RPMI8226 (cell line): ENCODE measurements at places on chromosomes 2 and 18.

DNA sequence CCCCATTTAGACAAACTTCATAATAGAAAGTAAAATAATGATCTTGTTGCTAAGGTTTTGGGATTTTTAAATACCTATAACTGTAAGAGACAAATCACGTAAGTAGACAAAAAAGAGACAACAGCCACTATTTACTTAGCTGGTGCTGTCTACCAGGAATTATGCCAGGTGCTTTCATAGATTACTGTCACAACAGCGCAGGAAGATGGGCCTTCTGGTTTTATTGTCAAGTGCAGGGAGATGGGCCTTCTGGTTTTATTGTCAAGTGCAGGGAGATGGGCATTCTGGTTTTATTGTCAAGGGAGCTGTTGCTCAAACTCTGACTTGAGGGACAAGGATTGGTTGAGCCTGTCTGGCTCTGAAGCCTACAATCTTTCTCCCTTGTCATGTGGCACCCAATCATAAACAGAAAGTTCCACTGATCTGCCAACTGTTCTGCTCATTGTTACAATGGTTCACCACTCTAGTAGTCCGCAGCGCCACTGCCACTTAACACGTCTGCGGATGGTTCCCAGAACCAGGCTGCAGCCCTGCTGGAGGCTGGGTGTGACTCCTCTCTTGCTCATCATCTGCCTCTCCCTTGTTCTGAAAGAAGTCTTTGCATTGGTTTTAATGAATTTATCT lies 95.0 kb downstream of the RNF144A start:
- no peak for DNase-seq

DNA sequence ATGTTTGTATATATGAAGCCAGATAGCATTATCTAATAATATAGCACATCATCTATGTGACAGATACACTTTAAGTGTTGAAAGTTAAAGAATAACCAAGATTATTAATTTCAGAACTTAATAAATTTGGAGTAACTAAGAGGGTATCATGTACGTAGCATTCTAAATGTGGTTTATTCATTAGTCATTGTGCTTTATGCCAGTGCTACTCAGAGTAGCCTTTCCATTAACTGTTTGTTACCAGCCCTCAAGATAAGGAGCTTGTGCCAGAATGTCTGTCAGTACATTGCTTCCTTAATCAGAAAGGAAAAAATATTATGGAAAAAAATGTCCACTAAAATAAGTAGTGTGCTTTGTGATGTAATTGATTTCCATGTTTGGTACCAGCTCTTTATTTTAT lies 94.9 kb upstream of the TWSG1 start:
- no peak for DNase-seq

GRCh38 chr18:48797841-48798255 lies 152.9 kb downstream of the SMAD7 start:
- DNase-seq, result peak; percentile 79

DNA sequence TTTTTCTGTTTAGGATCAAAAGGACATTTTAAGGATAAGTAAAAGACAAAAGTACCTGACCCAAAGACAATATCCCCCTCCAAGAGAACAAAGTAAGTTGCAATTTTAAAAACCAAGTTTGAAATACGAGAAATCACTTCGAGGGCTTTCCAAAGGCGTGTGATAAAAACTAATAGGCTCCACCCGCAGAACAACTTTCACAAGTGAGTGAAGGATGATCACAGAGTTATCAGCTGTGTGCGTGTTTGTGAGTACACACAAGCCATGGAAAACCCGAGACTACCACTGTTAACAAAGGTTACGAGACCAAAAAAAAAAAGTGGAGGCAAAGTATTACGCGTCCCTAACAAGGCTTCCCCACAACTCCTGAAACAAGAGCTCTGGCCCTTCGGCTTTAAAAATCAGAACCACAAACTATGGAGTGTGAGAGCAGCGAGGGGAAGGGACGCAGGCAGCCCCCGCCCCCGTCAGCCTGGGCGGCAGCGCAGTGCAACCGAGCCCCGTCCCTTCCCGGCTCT lies 719 bp downstream of the SMAD2 start:
- DNase-seq, result no peak

- no peak for DNase-seq
These were observed 636.1 kb downstream of the TDRD15 start for GRCh38 chr2:21759819-21760218.

DNA sequence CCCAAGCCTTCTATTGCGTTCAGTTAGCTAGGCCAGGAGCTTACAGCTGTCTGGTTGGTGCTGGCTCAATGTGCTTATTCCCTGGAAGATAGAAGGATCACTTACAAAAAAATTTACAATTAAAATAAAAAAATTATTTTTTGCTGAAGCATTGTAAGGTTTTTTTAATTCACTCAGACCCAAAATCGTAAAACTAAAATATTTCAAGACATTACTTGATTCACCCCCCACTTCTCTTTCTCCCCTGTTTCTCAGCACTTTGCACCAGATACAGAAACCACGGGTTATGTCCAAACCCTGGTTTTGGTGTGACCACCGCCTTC lies 911 bp upstream of the PTPRM start:
- DNase-seq, result no peak

- DNase-seq, result no peak
These were observed 848 bp downstream of the VRK2 start for GRCh38 chr2:58047373-58047935.
